Nasal cavity respiratory epithelium epithelial cell of viscerocranial mucosa (primary cell): ENCODE measurements at places on chromosomes 5 and 9. TPM values are rescaled to one million over a fixed set of nuclear protein-coding genes. Genes with fewer than 3 reads are reported as not detected.

ALDH7A1 gene
- total RNA-seq: 44.1 and 69.8 TPM in 2 replicates

SNCAIP gene
- total RNA-seq: under 0.01 and 0.07 TPM in 2 replicates

INIP gene
- total RNA-seq: 20.2 and 24.1 TPM in 2 replicates

SLC25A48 gene
- total RNA-seq: not detected in 2 replicates

FOXD4L4 gene
- 0.34 and 0.43 TPM in 2 replicates for total RNA-seq

ACER2 gene
- 8.2 and 15.6 TPM in 2 replicates for total RNA-seq

ZNF367 gene
- total RNA-seq: 0.14 and 0.34 TPM in 2 replicates

GFPT2 gene
- under 0.01 and 0.36 TPM in 2 replicates for total RNA-seq

STKLD1 gene
- under 0.01 and 0.07 TPM in 2 replicates for total RNA-seq

LHX2 gene
- not detected in 2 replicates for total RNA-seq

EIF4E1B gene
- total RNA-seq: not detected in 2 replicates

PRSS3 gene
- total RNA-seq: 3.1 and 36.6 TPM in 2 replicates
